ENCODE measurements at places on chromosomes 3 and 15.

DNA sequence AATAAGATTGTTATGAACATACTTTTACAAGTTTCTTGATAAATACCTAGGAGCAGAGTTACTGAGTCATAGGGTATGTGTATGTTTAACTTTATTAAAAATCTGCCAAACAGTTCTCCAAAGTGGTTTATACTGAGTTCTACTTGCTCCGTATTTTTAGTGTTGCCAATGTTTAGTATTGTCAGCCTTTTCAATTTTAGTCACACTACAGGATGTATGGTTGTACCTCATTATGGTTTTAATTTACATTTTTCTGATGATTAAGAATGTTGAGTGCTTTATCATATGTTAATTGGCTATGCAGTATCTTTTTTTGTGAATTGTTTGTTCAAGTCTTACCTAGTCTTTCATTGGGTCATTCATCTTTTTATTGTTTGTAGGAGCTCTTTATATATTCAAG, 4.3 kb downstream of the TMOD3 start:
- no peak for DNase-seq
- no peak overlapping the region for H3K4me3 ChIP-seq
- no peaks in the 10 kb centered on the region for H3K36me3 ChIP-seq
- H3K27ac ChIP-seq, result no peak overlapping the region
- no peaks in the 10 kb centered on the region for H3K27me3 ChIP-seq
- H3K4me1 ChIP-seq, result peaks cover 57% of the 10 kb centered on the region

DNA sequence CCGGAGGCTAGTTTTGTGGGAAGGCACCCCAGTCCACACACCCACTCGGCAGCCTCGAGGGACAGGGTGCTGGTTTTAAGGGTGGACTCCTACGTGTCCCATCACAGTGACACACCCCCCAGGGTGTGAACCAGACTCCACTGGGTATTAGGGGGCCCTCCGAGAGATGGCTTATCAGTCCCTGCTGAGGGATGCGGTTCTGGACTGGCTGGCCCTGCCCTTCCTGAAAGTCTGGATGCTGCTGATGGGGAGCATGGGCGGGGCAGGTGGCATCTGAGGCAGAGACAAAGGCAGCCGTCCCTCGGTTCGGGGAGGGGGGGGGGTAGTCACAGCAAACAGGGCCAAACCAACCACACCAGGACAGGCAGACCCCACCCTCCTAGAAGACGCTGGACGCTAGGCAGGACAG, 939 bp upstream of the ULK3 start:
- H3K4me1 ChIP-seq, result peaks cover 8% of the 10 kb centered on the region
- no peaks in the 10 kb centered on the region for H3K27me3 ChIP-seq
- no peak overlapping the region for H3K4me3 ChIP-seq
- H3K36me3 ChIP-seq, result peaks cover 17% of the 10 kb centered on the region

- H3K36me3 ChIP-seq, result no peaks in the 10 kb centered on the region
- no peak overlapping the region for H3K4me3 ChIP-seq
- no peak for DNase-seq
- H3K4me1 ChIP-seq, result no peaks in the 10 kb centered on the region
Observed at GRCh38 chr3:108243243-108243642, 21.0 kb upstream of the IFT57 start.

DNA sequence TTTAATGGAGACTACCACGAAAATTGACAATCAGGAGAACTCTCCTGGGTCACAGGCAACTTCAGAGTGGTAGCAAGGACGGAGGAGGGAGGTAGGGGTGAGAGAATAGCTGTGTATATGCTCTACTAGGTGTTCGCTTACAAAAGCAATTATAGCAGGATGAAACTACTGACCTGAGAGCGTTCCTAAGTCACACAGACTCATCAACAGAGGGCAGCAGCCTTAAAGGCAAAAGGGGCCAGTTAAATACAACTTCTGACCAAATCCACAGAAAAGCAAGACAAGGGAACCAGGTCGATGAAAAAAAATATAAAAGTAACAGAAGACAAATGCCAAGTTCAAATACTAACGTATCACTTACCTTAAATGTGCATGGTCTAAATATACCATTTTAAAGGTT, 894.6 kb downstream of the PLOD2 start:
- H3K4me1 ChIP-seq, result no peaks in the 10 kb centered on the region
- H3K27me3 ChIP-seq, result no peaks in the 10 kb centered on the region
- no peak overlapping the region for H3K4me3 ChIP-seq
- H3K36me3 ChIP-seq, result no peaks in the 10 kb centered on the region

GRCh38 chr3:161042023-161042501, 63.1 kb downstream of the B3GALNT1 start:
- H3K27me3 ChIP-seq, result no peaks in the 10 kb centered on the region
- DNase-seq, result no peak
- no peaks in the 10 kb centered on the region for H3K36me3 ChIP-seq
- H3K4me3 ChIP-seq, result no peak overlapping the region
- H3K27ac ChIP-seq, result no peak overlapping the region

GRCh38 chr3:107848351-107848915, 242.4 kb downstream of the CD47 start:
- H3K4me1 ChIP-seq, result no peaks in the 10 kb centered on the region
- DNase-seq, result no peak
- peaks cover 23% of the 10 kb centered on the region for H3K27me3 ChIP-seq
- no peaks in the 10 kb centered on the region for H3K36me3 ChIP-seq

DNA sequence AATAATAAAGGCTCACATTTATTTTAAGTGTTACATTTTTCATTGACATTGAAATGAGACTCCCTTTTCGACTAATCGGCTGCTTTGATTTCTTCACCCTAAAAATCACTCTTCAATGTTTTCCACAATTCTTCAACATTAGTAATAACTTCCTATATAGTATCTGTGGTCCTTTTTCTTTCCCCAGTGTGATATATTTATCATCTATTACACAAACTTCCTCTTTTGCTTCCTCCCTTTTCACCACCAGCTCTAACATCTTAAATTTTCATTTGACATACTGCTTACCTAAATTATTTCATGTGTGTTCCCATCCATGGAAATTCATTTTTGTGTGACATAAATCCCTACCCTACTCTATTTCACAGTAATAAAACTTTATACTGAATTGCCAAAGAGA, 244.4 kb downstream of the TIGIT start:
- H3K4me1 ChIP-seq, result no peaks in the 10 kb centered on the region
- no peak overlapping the region for H3K4me3 ChIP-seq
- H3K36me3 ChIP-seq, result no peaks in the 10 kb centered on the region
- no peaks in the 10 kb centered on the region for H3K27me3 ChIP-seq
- no peak for DNase-seq

Data from A673 (cell line).